ENCODE measurements at places on chromosomes 3 and 15.

GRCh38 chr3:187172929-187173328 lies 24.4 kb upstream of the RTP1 start:
- no peak for DNase-seq

DNA sequence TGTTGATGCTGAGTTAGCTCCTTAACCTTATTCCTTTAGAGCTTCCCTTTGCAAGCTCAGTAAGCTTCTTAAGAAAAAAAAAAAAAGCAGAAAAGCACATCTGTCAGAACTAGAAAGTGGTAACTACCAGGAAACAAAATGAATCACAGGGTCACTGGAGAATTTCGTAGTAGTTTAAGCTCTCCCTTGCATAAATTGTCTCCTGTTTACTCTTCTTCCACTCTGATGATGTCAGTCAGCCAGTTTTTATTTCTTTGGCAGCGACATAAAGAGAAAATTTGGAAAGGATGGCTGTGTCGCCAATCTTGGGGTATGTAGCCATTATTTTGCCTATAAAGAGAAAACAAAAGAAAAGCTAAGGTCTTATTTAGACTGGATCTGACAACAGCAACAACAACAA lies 3.2 kb upstream of the GABRR3 start:
- DNase-seq: no peak

- DNase-seq: no peak
Measured at GRCh38 chr3:112773864-112774263, 72.8 kb downstream of the CD200R1L start.

DNA sequence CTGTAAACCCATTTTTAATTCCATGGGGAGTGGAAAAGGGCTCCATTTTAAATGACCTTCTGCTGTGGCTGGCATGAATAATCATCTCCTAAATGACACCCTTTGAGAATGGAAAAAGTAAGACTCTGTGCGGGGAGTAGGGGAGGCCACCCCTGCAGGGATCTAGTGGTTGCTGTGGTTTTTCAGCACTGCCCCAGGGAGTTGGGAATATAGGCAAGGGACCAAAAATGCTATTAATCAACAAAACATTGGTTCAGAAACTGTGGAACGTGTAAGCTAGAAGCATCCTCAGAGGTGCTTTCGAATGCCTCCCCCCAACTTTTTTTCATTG lies 30.1 kb upstream of the ADAMTS7 start:
- DNase-seq: no peak

DNA sequence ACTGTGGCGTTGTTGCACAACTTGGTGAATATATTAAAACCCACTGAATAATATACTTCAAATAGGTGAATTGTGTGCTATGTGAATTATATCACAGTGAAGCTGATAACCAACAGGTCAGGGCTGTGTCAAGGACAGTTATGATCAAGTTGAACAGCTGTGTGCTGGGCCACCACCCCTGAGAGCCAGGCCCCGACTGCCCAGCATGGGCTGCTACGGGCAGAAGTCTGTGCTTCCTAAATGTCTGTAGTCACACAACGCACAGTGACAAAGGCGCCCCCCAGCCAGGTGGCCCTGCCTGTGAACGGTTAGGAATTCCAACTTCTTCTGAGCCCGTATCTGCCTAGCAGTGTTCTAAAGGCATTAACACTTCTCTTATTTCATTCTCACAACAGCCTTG lies 32.8 kb downstream of the TKT start:
- no peak for DNase-seq

DNA sequence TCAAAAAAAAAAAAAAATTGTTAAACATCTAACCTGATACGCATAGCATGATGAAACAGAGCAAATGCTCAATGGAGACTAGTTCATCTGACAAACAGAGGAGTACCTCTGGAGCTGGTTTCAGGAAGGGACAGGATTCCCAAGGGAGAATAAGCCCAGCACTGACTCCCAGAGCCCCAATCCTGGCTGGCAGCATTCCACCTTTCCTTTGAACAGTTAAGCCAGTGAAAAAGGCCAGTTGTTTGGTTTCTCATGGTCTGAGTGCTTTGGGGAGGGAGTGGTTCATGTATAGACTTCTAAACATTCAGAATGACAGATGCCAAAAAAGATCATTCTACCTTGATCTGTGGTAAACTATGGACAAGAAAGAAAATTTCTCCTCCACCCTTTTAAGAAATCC lies 277.9 kb upstream of the RARB start:
- no peak for DNase-seq

GRCh38 chr3:129594409-129594808 lies 12.1 kb downstream of the PLXND1 start:
- no peak for DNase-seq

- no peak for DNase-seq
Measured at GRCh38 chr15:76976572-76977270, 18.2 kb upstream of the PSTPIP1 start.

Measured in brain microvascular endothelial cell (primary cell).